IPS DF 6.9 (cell line): ENCODE measurements at places on chromosomes 1 and 21.

DNA sequence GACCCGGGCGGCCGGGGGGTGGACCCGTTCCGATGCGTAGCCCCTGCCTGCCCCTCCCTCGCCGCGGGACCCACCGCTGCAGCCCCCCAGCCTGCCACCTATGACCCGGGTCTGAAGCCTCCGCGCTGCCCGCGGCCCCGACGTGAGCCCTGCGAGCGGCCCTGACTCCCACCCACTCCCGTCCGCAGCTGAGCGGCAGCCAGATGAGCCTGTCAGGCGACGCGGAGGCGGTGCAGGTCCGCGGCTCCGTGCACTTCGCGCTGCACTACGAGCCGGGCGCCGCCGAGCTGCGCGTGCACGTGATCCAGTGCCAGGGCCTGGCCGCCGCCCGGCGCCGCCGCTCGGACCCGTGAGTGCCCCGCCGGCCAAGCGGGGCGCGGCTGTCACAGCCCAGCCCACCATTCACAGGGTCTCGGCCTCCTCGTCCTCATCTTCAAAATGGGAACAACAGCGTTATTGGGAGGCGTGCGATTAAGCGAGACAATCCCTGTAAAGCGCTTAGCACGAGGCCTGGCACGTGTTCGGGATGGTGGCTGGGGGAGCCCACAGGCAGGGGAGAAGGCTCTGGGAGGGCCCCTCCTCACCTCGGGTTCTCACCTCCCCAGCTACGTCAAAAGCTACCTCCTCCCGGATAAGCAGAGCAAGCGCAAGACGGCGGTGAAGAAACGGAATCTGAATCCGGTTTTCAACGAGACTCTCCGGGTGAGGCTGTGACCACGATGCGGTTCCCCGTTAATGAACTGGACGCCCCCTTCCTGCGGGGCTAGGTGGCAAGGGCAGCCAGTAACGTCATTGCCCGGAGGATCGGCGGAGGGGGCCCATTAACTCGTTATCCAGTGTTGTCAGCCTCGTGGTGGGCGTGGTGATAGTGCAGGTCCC lies 8.2 kb downstream of the SYTL1 start:
- DNase-seq, result no peak

DNA sequence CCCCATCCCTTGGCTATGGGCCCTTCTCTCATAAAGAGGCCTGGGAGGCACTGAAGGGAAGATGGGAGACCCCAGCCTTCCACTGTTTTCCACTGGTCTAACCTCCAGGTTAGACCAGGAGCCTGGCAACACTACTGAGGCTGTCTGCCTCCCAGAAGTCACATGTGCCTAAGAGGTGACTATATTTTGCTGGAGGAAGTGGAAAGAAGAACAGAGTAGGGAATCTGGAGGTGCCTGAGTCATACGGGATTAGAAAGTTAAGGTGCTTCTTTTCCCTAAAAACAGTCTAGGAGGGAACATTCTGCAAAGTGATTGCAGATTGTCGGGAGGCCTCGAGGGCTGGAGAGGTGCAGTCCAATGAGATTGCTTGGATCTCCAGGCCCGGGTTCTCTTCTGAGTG lies 4.6 kb downstream of the NFASC start:
- no peak for DNase-seq

- no peak for DNase-seq
These were observed 126.7 kb downstream of the GDAP2 start for GRCh38 chr1:117802531-117803257.

- no peak for DNase-seq
These were observed 75.4 kb upstream of the LRRC7 start for GRCh38 chr1:69492286-69492685.

- no peak for DNase-seq
These were observed 17.0 kb upstream of the NGF start for GRCh38 chr1:115355069-115355468.

DNA sequence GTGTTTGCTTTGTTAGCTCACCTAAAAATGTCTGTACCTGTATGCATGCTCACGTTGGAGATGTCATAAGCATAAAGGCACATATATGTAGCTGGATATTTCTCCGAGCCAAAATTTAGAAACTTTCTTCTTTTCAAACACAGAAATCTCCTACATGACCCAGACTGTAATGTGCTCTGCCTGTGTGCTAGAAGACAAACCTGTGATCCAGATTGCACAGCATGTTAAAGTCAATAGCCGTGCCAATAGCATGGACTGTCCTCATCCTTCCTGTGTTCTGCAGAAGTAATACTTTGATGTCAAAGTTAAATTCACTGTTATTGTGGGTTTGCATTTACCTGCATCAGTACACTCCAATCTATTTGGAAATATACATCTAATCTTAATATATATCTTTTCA lies 346.2 kb upstream of the ZRANB2 start:
- DNase-seq, result no peak

GRCh38 chr1:51907079-51907702 lies 28.7 kb upstream of the NRDC start:
- DNase-seq, result no peak

DNA sequence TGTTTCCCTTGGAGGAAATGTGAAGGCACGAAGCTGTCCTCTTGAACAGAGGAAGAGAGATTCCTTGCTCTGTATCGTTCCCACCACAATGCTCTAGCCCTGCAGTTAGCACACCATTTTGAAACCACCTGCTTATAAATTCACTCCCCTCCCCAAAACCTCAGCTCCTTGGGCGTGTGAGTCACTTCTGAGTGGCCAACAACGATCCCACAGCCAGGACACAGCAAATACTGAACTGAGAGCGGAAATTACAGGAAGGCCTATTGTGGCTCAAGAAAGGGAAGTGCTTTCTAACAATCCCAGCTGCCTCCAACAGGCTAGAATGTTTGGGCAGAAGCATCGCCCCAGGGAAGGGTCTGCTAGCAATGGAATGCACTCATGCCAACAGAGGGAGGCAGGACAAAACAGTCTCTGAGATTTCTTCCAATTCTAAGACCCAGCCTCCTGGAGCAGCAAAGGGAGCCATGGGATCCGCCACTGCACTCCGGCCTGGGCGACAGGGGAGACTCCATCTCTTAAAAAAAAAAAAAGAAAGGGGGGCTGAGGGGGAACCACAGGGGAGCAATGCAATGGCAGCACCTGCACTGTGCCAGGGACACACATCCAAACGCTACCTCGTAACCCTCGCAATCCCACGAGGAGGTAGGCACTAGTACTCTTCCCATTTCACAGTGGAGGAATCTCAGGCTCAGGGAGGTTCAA lies 1.9 kb downstream of the TMEM53 start:
- DNase-seq, result no peak

DNA sequence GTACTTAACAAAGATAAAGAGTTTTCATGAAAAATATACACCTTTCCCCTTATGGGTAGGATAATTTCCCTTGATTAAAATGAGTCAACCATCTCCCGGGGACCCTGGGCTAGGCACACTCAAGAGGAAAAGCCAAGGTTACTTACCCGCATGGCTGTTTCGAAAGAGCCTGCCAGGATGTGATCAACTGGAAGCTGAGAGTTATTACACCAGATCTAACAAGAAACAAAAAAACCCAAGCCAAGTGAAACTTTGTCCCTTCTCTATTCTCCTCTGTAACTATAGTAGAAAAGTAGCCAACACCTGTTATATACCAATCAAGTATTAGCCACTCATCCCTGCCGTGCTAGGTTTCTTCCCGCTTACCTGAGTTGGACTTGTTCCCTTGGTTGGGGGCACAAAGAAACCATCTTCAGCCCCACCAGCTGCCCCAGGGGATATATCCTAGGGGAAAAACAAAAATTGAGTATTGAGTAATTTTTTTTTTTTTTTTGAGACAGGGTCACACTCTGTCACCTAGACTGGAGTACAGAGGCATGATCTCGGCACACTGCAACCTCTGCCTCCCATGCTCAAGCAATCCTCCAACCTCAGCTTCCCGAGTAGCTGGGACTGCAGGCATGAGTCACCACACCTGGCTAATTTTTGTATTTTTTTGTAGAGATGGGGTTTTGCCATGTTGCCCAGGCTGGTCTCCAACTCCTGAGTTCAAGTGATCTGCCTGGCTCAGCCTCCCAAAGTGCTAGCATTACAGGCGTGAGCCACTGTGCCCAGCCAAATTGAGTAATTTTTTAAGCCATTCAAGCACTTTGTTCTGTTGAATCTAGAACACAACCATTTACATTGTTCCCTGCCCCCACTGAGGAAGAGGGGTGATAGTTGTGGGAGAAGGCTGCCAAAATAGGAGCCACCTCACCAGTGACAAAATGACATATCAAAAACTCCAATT lies 8.4 kb upstream of the PEX19 start:
- no peak for DNase-seq

DNA sequence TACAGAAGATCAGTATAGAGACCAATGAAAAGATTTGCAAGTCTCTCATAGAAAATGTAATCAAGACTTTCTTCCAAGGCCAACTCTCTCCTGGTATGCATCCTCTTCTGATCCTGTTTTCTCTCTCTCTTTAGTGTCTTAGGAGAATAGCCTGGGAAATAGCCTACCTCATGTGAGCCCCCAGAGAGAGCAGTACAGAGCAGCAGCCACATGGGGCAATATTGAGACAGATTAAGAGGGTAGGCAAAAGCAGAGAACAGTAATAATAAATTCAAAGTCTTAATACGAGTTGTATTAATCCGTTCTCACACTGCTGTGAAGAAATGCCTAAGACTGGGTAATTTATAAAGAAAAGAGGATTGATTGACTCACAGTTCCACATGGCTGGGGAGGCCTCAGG lies 61.4 kb downstream of the RNASEL start:
- DNase-seq, result no peak

DNA sequence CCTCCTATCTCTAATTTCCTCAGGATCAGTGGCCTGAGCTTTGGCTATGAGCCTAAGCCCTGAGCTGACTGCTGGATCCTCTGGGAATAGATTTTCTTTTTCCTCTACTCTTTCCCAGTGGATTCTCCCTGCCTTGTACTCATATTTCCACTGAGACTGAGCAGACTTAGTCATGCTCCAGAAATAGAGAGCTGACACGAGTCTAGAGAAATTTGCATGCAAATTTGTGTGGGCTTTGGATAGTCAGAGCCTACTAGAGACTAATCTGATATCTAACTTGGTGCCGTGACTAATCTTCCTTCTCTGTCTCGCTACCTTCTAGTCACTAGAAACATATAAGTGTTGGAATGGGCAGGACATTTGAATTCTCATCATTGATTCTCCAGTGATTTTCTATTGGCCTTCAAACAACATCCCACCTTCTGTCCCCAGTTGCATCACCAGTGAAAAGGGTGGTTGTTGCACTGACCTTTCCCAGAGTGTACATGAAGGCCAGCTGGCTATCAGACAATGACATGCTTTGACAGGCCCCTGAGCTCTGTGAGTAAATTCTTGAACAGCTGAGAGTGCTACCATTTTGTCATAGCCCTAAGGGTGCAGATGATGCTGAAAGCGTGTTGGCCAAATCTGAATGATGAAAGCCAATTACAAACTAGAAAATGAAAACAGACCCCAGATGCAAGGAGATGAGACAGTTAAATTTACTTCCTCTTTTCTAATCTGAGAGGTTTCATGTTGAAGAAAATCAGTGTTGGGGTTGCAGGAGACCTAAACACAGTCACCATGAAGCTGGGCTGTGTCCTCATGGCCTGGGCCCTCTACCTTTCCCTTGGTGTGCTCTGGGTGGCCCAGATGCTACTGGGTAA lies at the start of gene FCRLA:
FCRLA (plus strand) TSS at position 748 of the 866 bp plus-strand sequence; CDS start at position 784, 36 bp downstream.
- DNase-seq, result no peak

DNA sequence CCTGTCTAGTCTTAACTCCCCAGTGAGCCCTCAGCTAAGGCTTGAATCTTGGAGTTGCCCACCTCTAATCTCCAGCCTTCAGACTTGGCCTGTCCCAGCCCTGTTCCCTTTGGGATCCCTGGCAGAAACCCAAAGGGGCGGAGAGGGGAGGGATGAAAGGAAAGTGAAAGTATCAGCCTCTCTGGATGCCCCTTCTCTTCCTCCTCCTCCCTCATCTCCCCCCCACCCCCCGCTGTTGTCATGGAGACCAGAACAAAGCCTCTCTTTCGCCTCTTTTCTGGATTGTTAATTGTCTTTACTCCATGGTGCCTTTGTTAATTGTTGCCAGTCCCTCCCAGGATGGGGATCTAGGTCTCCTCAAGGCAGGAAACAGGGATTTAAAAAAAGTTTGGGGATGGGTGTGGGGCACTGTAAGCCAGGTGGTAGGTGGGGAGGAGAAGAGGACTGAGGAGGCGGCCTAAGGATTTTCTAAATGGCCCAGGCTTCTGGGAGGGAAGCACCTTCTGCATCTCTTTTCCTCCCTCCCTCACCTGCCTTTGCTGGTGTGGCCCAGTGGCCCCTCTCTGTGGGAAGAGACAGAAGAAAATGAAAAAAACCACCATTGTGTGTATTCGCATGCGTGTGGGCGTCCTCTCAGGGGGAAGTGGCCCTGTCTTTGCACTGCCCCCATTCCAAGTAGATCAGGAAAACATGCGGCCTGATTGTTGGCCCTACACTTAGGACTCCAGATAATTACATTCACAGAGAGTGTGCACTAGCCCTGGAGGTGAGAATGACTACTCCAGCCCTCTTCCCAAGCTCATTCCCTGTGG lies 7.5 kb upstream of the SOX13 start:
- DNase-seq, result no peak

GRCh38 chr1:41640141-41640751 lies 155.8 kb upstream of the EDN2 start:
- DNase-seq, result no peak

GRCh38 chr1:192763756-192764155 lies 45.1 kb upstream of the RGS2 start:
- DNase-seq, result no peak

- no peak for DNase-seq
These were observed 28.4 kb downstream of the EGLN1 start for GRCh38 chr1:231393668-231394067.

DNA sequence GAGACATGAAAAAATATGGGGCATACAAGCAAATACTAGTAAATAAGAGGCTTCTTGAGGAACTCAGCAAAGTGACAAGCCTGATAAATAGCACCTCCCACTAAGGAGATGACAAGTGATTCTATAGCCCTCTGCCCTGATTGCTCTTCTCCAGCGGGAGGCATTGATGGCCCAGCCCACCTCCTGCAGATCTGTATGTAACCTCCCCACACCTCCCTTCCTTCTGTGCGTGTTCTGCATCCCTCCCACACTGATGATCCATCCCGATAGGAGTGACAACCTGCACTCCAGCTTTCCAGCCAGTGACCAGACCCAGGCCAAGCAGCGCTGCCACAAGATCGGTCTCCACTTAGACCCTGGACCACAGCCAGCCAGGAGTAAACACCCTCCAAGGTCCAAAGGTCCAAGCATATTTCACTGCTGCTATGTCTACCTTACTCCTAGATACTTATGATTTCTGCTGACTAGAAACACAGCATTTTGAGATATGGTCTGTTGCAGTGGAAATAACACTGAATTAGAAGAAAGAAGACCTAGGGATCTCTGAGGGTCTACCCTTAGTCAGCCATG lies 176.1 kb downstream of the BRINP2 start:
- DNase-seq, result no peak

DNA sequence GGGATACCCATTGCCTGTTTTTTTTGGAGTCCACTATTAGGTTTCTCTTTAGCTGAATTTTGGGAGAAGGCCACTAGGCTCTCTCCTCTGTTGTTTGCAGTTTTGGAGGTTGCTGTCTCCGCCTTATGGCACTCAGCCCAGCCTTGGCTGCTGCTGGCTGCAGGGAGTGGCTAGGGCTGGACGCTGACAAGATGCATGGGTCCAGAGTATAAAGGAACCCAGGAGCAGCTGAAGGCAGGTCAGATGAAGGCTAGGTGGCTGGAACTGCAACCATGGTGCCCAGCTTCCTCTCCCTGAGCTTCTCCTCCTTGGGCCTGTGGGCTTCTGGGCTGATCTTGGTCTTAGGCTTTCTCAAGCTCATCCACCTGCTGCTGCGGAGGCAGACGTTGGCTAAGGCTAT lies at the start of gene CYP4B1:
CYP4B1 (plus strand) TSS at position 237 of the 400 bp plus-strand sequence; CDS start at position 273, 36 bp downstream.
- DNase-seq, result no peak
